ENCODE measurements at places on chromosomes 2 and 18.

DNA sequence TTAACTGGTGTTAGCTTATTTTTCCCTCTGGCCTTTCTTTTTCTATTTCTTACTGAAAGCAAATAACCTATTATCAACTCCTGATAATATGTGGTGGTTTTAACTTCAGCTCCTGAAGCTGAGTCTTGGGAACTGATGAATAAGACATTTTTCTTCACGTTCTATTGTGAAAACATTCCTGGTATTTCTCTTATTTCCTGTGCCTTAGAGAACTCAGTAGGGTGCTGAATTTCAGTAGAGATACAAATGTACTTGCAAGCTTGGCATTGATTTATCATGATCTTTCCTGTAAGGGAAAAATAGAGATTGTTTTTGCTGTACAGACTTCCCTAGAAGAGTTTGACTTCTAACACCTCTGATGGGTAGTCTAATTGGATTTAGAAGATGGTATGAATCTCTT is 52.8 kb upstream of the DCC start:
- peak; percentile 76 for DNase-seq

DNA sequence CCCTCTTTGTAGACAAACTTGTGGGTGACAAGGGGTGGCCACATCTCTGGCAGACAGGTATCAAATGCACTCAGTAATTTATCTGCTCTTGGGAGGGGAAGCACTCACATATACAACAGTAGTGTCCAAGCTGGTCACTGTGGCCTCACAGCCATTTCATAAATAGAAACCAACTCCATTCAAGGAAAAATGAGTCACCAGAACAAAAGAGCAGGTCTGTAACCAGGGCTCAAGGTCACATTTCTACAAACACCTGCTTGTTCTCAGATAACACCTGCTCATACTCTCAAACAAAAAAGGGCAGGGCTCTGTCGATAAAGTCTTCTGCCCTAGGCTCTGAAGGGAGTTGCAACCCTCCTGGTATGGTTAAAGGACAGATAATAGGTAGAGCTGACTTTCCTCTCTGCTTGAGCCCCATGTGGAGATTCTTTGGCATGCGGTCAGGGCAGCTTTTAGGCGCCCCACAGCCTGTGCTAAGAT is 459.0 kb downstream of the BCL11A start:
- no peak for DNase-seq

- DNase-seq = no peak
These were observed 268.3 kb upstream of the SPRED2 start for GRCh38 chr2:65700720-65701119.

DNA sequence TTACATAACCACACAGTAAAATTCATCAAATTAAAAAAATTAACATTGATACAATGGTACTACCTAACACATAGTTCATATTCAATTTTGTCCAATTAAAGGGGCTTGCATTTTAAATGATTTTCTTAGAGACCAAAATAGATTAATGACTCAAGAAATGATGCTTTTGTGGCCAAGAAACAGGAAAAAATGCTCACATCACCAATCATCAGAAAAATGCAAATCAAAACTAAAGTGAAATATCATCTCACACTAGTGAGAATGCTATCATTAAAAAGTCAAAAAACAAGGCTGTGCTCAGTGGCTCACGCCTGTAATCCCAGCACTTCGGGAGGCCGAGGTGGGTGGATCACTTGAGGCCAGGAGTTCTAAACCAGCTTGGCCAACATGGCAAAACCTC is 235.6 kb downstream of the PIK3C3 start:
- DNase-seq = no peak

DNA sequence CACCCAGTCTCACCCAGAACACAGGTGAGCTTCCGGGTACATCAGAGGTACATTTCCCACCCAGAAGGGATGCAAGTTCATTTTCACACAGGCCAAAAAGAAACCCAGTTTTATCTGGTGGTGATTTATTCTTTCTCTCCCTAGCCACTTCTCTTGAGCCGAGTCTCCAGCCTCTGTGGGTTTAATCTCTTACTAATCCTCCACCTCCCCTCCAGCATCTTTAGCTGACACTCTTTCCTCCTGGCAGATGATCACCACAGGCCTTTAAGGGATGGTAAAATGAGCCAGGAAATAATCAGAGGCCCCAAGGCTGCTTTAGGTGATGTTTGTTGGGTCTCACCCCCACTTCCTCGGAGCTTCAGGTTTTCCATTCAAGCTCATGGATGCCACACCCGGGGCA is 145.7 kb upstream of the DLX2 start:
- no peak for DNase-seq

DNA sequence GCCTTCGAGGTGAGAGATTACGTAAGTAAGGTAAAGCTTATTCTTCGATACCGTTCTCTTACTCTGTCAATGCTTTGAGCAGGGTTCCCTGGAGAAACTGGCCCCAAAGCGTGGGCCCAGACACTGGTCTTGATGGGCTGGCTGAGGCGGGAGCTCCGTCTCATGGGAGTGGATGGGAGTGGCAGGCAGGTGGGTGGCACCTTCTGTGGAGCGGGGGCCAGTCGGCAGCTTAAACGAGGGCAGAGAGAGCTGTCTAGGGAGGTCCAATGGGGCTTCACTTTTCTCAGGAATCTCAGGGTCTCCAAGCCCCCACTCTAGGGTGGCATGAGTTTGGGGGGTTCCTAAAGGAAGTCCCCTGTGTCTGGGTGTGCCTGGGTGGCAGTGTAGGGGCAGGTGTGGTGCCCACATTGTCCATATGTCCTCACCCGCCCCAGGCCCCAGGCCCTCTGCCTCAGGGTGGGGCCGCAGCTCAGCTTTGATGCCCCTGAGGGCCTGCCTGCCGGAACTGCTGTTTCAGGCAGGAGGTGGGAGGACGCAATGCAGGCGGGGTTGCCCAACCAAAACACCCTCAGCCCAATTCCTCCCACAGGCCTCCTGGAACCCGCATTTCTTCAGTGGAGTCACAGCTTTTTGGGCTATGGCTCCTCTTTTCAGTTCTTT is 32.5 kb upstream of the FOSL2 start:
- no peak for DNase-seq

- DNase-seq = no peak
These were observed 4.8 kb upstream of the TTC39C start for GRCh38 chr18:24009651-24010333.

- peak; percentile 72 for DNase-seq
These were observed at the start of gene EPAS1 for GRCh38 chr2:46296840-46297545. EPAS1 (plus strand) TSS chr2:46297407; CDS start chr2:46297912, 505 bp downstream.

GRCh38 chr2:100038011-100038410 is 104.4 kb downstream of the AFF3 start:
- no peak for DNase-seq

DNA sequence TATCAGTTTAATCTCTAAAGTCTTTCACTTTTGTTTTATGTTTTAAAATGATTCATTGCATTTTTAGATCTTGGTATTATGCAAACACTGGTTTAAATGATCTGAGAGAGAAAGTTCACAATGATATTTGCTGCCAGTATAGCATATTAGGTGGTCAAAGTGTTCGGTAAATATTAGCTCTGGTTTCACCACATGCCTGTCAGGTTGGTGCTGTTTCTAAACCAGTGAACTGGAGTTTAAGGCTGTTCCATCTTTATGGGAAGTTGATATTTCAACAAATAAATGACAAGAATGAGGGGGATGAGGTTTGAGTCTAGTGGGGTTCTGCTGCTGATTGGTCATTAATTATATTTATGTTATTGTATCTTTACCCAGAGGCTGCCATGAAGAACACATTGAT is 436.4 kb downstream of the DCDC2C start:
- DNase-seq = no peak

DNA sequence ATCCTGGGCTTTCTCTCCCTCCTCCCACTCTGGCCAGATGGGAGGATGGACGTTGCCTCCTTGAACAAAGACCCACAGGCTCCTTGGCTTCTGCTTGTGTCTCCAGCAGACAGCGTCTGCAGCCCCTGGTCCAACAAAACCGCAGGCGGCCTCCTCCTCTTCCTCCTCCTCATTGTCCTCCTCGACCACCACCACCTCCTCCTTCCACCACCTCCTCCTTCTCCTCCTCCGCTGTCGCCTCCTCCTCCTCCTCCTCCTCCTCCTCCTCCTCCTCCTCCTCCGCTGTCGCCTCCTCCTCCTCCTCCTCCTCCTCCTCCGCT is 45.7 kb upstream of the ALPP start:
- DNase-seq = no peak

- no peak for DNase-seq
These were observed 23.1 kb upstream of the TFPI start for GRCh38 chr2:187577310-187577709.

DNA sequence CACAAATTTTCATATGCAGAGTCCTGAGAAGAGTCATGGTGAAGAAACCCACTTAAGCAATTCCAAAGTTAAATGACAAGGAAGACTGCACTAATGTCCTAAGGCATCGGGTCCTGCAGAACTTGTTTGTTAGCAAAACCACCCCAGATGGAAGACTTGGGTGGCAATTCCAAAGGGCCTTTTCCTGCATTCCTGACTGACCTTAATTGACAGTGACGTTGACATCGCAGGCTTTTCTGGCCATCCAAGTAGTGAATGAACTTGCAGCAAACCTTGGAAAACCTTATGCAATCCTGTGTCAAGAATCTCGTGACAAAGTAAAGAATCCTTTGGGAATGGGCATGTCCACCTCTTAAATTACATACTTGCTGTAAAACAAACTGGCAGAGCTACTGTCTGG is 112.5 kb upstream of the SH3BP4 start:
- DNase-seq = no peak

DNA sequence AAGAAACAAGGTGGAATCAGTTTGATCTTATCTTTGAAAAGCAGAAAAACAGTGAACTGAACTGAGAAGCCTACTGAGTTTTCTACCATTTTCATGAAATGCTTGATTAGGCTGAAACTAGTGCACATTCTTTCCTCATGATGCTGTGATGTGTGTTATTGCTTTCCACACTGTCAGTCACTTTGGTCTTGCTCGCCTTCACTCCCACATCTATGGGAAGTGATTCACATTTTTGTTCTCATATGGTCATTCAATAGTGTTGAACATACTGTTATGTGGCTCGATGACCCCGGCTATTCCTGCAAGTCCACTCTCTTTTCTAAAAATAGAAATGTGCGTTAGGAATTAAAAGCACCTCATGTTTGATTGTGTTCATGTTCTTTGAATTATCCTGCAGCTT is 129.7 kb downstream of the TGIF1 start:
- DNase-seq = peak; percentile 92

- no peak for DNase-seq
These were observed 170.0 kb downstream of the ALK start for GRCh38 chr2:29751390-29751789.

GRCh38 chr2:178266445-178266844 is 72.1 kb downstream of the OSBPL6 start:
- DNase-seq = no peak

- DNase-seq = peak; percentile 72
These were observed 36.4 kb upstream of the FOSL2 start for GRCh38 chr2:28356095-28356911.

- DNase-seq = no peak
These were observed 119.0 kb upstream of the ZBTB14 start for GRCh38 chr18:5414546-5414945.

GRCh38 chr18:48740068-48740440 is 201.2 kb downstream of the CTIF start:
- DNase-seq = no peak

- DNase-seq = peak; percentile 44
These were observed 1.6 kb downstream of the MAP4K4 start for GRCh38 chr2:101698844-101699754.

- DNase-seq = peak; percentile 5
These were observed 156.3 kb downstream of the EPHA4 start for GRCh38 chr2:221415789-221416188.

GRCh38 chr18:4248686-4249085 is 206.4 kb downstream of the DLGAP1 start:
- DNase-seq = no peak
